ENCODE measurements at places on chromosomes 7 and 10.

- no peak for DNase-seq
Measured at GRCh38 chr10:99758211-99758891, 24.1 kb upstream of the ABCC2 start.

- no peak for DNase-seq
Measured at GRCh38 chr10:71790749-71791440, 17.6 kb upstream of the VSIR start.

DNA sequence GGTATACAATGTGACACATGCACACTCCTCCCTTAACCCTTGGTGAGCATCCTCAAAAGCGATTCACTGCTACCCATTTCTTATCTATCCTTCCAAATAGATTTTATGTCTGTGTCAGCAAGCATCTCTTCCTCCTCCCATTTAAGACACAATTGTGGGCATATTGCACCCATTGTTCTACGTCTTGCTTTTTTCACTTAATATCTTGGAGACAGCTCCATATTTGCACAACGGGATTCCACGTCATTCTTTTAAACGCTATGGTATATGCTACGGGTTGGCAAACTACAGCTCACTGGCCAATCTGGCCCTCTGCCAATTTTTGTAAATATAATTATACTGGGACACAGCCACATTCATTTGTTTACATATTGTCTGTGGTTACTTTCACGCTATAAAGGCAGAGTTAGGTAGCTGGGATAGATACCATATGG, 88.6 kb downstream of the RNF216 start:
- peak; percentile 75 for DNase-seq

DNA sequence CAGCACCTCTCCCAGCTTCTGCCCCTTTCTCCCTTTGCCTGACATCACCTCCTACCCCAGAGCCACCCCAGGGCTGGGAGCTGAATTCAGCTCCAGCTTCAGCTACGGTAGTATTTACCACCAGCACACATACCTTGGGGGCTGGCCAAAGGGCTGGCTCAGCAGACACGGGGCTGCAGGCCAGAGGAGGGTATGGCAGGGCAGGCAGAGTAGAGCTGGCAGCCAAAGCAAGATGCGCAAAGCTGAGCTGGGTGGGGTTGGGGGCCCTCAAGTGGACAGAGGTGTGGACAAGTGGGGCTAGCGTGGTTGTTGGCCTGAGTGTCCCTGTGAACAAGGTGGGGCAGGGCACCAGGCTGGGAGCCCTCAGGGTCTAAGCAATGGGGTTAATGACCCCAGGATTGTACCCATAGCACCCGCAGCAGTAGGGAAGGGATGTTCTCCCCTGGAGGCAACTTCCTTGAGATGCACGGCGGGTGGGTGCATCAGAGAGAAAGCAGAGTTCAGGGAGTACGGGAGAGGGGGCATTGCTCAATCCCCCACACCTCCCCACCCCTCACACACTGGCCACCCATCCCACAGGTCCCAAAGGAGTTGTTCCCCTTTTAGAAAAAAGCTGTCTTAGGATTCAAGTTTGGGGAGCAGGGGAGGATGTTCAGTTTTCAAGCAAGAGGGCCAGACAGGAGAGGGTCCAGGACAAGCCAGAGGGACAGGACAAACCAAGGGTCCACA, 8.0 kb downstream of the VSIR start:
- no peak for DNase-seq

GRCh38 chr10:122201401-122201800, 69.7 kb upstream of the BTBD16 start:
- DNase-seq = no peak

DNA sequence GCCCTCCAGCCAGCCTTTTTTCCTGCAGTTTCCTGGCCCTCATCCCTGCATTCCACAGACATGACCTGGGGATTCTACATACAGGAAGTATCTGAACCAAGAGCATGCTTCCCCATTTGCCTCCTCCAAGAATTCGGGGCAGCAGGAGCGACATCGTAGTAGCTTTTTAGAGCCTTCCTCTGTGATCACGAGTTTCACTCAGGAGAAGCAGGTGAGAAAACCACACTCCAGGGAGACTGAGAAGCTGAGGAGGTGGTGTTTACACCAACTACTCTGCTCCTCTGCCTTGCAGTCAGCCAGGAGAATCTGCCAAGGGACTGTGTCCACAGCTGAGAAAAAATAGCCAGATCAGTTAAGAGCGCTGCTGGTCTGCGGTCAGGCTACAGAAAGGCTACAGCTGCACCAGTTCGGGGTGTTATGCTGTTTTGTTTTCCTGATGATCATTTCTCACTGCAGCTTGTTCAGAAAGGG, 54.1 kb downstream of the HSPA12A start:
- DNase-seq = no peak

GRCh38 chr7:477626-478220, 41.9 kb downstream of the PDGFA start:
- DNase-seq = no peak

DNA sequence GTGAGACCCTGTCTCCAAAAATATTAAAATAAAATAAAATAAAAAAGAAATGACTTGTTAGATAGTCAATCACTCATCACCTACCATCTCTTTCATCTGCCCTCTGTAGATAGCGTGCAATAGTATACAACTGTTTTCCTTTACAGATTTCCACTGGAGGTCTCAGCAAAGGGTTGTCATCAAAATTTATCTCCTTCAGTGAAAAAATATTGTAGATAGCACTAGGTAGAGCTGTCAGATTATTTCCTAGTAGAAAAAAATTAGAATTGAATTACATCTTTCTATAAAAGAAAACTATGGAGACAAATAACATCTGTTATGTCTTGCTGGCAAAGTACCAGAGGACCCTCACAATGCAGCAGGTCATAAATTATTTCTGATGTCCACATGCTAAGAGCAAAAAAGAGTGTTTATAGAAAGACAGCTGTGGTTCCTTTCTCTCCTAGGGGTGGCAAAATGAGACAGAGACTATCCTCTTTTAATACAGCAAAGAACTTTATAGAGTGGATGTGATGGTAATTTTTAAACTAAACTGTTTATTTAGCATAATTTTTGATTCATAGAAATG, 16.3 kb upstream of the CYP51A1 start:
- DNase-seq = no peak

GRCh38 chr7:138510003-138510402, 49.9 kb downstream of the TRIM24 start:
- DNase-seq = no peak

DNA sequence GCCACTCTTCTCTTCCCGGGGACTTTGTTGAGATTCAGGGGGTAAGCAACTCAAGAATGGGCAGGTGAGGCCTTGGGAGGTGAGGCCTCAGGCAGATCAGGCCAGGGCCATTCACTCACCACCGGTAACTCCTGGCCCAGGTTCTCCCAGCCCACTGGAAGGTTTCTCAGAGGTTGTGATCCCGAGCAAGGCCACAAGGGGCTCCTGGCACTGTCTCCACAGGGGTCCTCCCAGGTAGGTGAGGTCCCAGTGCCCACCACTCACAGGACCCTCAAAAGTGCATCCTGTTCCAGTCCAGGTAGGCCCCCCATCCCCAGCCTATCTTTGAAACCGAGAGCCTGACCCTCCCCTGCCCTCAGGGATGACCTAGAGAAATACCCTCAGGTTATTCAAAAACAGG, 236.1 kb downstream of the BUB3 start:
- DNase-seq = no peak

GRCh38 chr10:30448092-30448491, 14.1 kb downstream of the MAP3K8 start:
- DNase-seq = no peak

- no peak for DNase-seq
Measured at GRCh38 chr7:79464051-79464450, 10.6 kb upstream of the MAGI2 start.

GRCh38 chr7:130721486-130722277, 12.3 kb downstream of the KLF14 start:
- peak; percentile 46 for DNase-seq

DNA sequence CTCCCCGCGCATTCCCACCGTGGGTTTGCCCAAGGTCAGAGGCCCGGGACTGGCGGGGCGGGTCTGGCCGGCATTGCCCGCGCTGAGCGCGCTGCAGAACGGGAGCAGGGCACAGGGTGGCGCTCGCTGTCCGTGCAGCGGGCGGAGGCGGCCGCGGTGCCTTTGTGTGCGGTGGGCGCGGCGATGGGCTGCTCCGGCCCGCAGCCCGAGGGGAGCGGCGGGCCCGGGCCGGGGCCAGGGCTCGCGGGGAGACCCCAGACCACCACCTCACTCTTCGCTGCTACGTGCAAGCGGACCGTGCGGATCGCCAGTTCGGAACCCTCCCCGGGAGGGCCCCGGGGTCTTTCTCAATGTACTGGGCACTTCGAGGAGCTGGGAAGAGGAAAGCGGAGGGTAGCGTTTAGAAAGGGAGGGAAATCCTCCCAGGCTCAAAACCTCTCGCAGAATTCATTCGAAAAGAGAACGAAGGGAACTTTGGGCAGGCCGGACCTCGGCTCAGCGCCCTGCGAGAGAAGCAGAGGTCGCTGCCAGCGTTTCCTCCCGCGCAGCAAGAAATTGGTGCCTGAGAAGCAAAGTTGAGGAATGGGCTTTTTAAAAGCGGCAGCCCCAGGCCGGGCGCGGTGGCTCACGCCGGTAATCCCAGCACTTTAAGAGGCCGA, 8.5 kb downstream of the SP8 start:
- DNase-seq = no peak

DNA sequence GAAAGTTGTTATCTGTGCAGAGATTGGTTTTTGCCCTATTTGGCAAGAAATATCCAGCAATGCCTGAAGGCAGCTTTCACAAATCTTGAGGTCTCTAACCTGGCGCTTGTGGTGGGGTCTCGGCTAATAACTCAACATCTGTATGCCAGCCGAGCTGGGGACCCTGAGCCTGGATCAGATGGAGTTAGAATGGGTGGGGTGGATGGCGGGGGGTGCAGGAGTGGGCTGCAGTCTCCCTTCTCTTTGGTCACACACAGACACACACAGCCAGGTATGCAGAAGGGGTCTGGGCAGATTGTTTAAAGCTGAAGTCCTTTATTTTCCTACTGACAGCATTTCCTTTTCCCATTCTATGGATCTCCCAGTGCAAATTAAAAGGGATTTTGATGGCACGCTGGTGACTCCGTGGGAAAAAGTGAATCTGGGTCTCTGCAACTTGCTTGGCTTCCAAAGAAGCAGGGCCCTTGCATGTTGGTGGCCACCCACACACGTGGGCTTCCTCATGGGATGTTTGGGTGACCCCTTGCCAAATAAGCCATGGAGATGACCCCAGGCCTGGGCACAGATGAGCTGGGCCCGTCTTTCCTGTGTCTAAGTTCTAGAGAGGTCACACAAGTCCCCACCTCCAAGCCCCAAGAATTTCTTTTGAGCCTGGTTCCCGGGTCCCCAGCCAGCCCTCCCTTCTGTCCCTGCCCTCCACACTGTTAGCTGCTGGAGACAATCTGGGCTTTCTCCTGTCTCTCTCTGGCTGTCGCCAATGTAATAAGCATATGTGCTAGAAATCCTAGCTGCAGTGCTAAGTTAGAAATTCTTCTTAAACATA, 39.9 kb upstream of the EMX2 start:
- no peak for DNase-seq

DNA sequence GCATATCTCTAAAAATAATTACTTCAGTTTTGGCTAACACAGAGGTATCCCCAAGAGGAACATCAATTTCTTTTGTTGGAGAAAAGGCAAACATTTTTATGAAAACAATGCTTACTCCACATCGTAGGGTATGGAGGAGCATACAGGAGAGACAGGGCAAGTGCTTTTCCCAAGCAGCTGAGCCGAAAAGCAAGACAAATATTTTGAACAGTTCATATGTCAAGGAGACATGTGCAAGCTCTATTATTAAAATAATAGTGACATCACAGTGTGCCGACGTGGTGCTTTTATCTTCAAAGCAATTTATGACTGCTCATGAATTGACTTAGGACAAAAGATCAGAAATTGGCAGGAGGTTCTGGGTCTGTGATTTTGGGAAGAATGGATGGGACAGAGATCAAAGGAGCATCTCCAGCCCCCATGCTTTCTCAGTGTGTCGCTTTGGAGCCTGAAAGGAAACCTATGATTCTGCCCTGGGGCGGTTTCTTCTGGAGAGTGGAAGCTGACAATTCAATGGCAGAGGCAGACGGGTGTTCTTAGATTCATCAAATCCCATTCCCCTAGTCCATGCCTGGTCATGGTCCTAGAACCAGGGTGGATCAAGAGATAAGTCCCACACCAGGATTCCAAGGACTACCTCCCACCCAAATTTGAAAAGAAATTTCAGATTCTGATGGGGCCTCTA, 97.1 kb downstream of the JCAD start:
- no peak for DNase-seq

GRCh38 chr7:51006483-51007235, 224.0 kb upstream of the GRB10 start:
- DNase-seq = no peak

Data from RKO (cell line).